ENCODE measurements at places on chromosomes 12 and 14. TPM values are rescaled to one million over a fixed set of nuclear protein-coding genes. Genes with fewer than 3 reads are reported as not detected.

DNA sequence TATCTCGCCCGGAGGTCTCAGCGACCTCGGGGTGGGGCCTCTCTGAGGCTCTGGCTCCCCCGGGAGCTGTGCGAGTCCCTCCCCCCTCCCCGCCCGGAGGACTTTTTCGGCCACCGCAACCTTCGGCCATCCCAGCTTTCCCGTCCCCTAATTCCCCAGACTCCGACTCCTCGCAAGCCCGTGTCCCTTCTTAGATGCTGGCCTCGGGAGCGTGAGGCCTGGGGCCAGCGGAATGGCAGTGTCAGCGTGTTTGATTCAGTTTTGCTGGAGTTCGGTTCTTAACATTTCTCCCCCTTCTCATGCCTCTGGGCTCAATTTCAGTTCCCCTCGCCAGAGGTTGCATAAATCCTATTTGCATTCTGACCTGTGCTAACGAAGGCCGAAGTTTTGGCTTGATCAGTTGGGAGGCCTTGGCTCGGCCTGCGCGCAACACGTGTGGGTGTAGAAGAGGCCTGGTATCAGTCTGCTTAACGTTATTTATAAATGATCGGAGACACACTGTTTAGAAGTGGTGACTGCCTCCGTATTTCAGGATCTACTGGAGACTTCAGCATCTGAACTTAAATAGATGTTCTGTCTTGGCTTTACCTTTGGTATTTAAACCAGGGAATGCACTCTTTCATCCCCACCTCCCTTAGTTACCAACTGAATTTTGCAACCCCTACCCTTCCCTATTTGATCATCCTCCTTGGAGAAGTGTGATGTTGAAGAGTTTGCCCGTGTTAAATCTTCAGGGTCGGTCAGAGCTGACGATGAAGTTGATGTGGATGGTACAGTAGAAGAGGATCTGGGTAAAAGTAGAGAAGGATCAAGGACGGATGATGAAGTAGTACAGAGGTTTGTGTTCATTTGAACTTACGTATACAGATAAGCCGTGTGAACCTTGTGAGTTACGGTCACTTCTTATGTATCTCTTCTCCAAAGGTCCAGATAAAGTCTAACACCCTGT, 851 bp downstream of the HSP90B1 start:
- H3K27ac ChIP-seq, result peak overlapping the region; percentile 92
- H3K27me3 ChIP-seq, result no peaks in the 10 kb centered on the region
- no peaks in the 10 kb centered on the region for H3K36me3 ChIP-seq
- peaks cover 49% of the 10 kb centered on the region for H3K4me1 ChIP-seq
- no peak for DNase-seq

GRCh38 chr12:70469221-70469820, 103.2 kb downstream of the KCNMB4 start:
- H3K27me3 ChIP-seq, result no peaks in the 10 kb centered on the region
- no peaks in the 10 kb centered on the region for H3K36me3 ChIP-seq
- H3K4me1 ChIP-seq, result no peaks in the 10 kb centered on the region
- H3K4me3 ChIP-seq, result no peak overlapping the region
- no peak overlapping the region for H3K27ac ChIP-seq

DNA sequence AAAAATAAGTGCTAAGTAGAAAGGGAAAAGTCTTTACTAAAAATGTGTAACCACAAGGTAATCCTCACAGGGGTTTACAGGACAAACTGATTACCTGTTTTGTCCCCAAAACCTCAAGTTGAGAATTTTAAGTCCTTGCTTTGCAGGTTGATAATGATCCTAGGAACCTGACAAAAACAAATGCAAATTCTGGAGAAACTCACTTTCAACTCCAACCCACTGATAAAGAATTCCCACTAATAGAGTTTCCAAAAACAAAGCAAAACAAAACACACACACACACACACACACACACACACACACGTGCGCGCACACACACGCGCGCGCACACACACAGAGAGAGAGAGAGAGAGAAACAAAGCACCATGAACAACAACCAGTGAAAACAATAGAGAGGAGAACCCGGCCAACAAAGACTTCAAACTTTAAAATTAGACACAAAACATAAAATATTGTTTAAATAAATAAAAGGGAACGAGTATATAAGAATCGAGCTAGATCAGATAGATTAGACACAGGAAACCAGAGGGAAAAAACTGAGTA, 187.0 kb upstream of the FOXN3 start:
- H3K27ac ChIP-seq, result peak overlapping the region; percentile 58
- H3K4me3 ChIP-seq, result peak overlapping the region; percentile 16
- DNase-seq, result no peak

GRCh38 chr12:101040936-101041335, 169.1 kb downstream of the SLC5A8 start:
- H3K4me1 ChIP-seq, result no peaks in the 10 kb centered on the region
- no peak overlapping the region for H3K4me3 ChIP-seq
- no peak for DNase-seq
- H3K27ac ChIP-seq, result no peak overlapping the region

- no peak overlapping the region for H3K4me3 ChIP-seq
- H3K36me3 ChIP-seq, result no peaks in the 10 kb centered on the region
- peak; percentile 42 for DNase-seq
- no peak overlapping the region for H3K27ac ChIP-seq
- no peaks in the 10 kb centered on the region for H3K27me3 ChIP-seq
- H3K4me1 ChIP-seq, result no peaks in the 10 kb centered on the region
Measured at GRCh38 chr12:26340649-26341048, 145.3 kb downstream of the SSPN start.

TAS2R46 gene
- 1.5 TPM for total RNA-seq

DNA sequence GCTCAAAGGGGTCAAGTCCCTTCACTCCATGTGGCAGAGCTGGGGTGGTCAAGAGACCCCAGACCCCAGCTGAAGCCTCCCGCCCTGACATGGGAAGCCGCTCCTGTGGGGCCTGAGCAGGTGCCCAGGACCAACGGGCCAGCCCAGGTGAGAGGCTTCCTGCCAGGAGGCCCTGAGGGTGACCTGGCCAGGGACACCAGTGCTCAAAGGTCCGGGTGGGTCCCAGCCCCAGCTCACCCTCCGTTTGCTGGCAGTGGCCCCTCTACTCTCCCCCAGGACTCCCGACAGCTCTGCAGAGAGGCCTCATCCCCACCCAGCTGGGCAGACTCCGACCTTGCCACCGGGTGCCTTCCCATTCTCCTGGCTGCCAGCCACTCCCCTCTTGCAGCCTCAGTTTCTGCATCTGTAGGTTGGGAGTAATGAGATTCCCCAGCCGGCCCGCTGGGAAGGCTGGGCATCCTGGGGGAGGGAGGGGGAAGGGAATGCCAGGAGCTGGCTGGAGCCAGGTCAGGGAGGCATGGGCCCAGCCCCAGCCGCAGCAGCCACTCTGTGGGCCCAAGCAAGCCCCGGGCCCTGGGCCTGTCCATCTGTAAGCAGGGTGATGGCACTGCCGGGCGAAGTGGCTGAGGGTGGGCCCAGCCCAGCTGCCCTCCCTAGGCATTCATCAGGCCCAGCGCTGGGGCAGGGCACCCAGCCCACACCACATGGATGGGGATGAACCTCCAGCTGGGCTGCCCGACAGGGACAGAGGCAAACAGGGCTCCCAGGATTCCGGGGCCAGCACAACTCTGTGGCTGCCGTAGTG, 10.3 kb upstream of the INF2 start:
- peak overlapping the region; percentile 72 for H3K27ac ChIP-seq
- DNase-seq, result no peak
- H3K36me3 ChIP-seq, result no peaks in the 10 kb centered on the region
- H3K27me3 ChIP-seq, result no peaks in the 10 kb centered on the region
- no peak overlapping the region for H3K4me3 ChIP-seq
- peaks cover 31% of the 10 kb centered on the region for H3K4me1 ChIP-seq

- peak overlapping the region; percentile 35 for H3K4me3 ChIP-seq
- H3K27me3 ChIP-seq, result no peaks in the 10 kb centered on the region
- no peaks in the 10 kb centered on the region for H3K36me3 ChIP-seq
- no peak for DNase-seq
- H3K4me1 ChIP-seq, result peaks cover 5% of the 10 kb centered on the region
Measured at GRCh38 chr12:119803381-119803791, 73.7 kb downstream of the CIT start.

DNA sequence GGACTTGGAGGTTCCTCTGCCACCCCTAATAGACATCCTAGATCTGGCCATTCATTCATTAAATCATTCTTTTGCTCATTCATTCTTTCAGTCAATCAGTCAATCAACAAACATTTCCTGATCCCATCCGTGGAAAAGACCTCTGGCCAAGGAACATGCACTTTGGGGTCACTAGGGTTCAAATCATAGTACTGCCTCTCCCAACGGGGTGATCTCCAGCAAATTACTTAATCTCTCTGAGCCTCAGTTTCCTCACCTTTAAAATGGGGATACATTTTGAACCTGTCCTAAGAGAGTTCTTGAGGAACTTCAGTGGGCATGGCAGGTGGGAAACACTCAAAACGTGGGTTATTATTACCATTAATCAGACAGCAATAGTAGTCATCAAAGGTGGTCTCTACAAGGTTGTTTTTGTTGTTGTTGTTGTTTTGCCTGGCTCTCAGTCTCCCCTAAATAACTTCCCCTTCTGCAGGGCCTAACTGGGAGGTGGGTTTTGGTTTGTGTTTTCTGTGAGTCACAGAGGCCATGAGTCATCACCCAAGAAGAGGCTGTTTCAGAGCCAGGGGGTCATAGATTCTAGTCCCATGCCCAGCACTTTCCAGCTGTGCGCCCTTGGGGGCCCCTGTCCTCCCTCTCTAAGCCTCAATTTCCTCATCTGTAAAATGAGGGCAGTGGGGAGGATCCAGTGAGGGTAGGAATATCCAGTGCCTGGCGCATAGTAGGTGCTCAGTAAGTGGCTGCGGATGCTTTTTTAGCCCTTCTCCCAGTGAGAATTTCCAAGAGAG, 16.9 kb upstream of the FAM222A start:
- peaks cover 13% of the 10 kb centered on the region for H3K4me1 ChIP-seq
- no peak overlapping the region for H3K4me3 ChIP-seq
- DNase-seq, result no peak

DNA sequence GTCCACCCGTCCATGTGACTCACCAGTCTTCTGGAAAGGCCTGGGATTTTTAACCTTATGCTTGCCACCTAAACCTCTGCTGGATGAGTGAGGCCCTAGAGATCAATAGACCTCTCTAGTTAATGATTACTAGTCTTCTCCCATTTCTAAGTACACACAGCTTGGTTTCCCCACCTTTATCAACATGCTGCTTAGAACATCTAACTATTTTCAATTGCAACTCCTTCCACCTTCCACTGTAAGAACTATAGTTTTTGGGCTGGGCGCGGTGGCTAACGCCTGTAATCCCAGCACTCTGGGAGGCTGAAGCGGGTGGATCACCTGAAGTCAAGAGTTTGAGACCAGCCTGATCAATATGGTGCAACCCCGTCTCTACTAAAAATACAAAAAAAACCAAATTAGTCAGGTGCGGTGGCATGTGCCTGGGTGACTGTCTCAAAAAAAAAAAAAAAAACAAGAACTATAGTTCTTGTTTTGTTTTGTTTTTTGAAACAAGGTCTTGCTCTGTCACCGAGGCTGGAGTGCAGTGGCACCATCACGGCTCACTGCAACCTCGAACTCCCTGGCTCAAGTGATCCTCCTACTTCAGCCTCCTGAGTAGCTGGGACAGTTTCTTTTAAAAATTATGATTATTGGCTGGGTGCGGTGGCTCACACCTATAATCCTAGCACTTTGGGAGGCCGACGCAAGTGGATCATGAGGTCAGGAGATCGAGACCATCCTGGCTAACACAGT, 18.7 kb upstream of the MDM2 start:
- H3K4me3 ChIP-seq, result no peak overlapping the region
- no peak for DNase-seq
- H3K27ac ChIP-seq, result no peak overlapping the region
